ENCODE measurements at places on chromosomes 5 and 9. TPM values are rescaled to one million over a fixed set of nuclear protein-coding genes. Genes with fewer than 3 reads are reported as not detected.

The CCDC192 gene
- not detected for total RNA-seq

The GLRA1 gene
- total RNA-seq: not detected

The LCN9 gene
- total RNA-seq: not detected

The BTNL3 gene
- total RNA-seq: not detected
